ENCODE measurements at places on chromosomes 12 and 14.

DNA sequence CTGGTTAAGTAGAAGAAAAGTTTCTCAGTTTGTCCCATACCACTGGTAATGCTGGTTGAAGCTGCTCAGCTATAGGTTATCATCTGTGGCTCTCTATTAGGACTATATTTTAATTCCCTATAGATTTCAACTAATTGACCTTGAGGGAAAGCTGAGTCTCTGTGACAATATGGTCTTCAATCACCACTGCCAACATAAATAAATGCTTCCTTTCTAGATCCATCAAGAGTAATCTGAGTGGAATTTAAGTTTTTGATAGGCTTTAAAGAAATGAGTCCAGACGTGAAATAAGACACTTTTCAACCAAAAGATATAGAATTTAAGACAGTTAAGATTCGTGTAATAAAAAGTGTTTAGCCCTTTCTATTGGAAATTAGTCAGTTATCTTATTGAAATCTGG, 63.5 kb upstream of the MYF6 start:
- no peak for DNase-seq

DNA sequence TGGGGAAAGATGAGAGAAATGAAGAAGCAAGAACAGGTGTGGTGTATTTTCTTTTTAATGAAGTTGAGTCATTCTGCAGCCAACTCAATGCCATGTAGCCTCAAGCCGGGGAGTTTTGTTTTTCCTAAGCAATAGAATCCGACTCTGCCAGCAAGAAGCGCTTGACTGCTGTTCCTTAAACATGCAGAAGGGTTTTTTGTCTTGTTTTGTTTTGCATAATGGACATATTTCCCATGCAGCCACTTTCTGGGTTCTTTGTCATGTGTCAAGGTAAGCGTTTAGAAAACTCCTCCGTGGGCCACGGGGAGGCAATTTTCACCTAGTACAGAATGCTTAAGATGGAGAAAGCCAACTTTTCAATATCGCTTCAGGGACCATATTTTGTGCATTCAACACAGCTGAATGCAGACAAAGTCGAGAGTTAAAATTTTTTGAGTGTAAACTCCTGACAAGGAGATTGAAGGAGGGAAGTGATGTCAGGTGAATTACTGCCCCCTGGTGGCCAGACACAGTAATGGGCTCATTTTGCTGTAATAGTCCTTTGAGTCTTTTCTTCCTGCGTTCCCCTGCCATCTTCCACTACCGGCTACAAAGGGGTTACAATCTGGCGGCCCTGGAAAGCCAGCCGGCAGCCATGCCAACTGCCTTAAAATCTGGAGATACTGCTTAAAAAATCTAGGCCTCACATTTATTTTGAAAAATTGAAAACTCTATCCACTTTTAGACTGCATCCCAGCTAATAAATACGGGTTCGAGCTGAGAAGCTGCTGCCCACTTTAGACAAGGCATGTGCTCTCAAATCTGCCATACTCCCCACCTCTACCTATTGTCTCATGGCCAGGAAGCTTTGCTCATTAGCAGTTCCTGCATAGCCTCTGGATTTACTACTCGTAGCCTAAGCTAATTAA, 3.2 kb upstream of the FICD start:
- peak; percentile 50 for DNase-seq

GRCh38 chr14:65329481-65329880, 83.0 kb upstream of the FUT8 start:
- no peak for DNase-seq

DNA sequence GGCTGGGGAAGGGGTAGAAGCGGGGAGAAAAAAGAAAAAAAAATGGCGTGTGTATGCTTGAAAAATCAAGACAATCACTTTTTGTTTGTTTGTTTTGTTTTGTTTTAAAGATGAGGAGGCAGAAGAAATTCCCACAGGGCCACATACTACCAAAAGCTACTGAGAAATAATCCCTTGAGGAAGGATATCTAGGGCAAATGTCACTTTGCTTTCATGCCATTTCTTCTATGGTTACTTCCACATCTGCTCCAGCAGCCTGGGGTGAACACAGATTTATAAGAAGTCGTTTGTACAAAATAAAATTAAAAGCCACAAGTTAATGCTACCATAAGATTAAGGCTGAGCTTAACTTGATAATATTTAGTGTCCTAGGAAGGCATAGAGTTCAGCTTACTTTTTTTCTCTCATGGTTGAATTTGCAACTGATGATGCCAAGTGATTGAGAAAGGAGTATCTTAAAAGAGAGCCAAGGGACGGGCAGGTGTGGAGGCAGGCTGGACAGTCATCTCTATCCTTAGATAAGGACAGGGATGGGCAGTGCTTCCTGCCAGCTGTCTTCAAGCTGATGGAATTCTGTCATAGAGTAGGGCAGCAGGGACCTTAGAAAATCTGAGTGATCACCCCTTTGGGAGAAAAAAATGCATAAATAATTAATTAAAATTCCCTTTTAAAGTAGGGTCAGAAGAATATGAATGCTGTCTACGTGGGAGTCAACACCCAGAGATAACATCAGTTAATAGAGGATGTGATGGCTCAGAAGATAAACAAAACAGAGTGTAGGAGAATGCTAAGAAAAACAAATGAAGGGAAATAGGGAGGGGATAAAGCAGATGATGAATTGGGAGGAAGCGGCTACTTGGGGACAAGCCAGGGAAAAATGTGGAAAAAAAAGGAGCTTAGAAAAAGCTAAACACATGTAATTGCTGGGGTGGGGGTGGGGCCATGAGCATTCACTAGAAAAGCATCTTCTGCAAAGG, 57.1 kb downstream of the DYRK2 start:
- DNase-seq: no peak

GRCh38 chr12:130661059-130661458, 55.0 kb downstream of the RIMBP2 start:
- DNase-seq: no peak

Measured in bone marrow (tissue), 2 donors.